Activated CD4-positive, alpha-beta T cell treated with anti-CD3 and anti-CD28 coated beads, Interleukin-2, amount 50 U/mL, for 1 hour (primary cell): ENCODE measurements at places on chromosomes 7 and 10.

DNA sequence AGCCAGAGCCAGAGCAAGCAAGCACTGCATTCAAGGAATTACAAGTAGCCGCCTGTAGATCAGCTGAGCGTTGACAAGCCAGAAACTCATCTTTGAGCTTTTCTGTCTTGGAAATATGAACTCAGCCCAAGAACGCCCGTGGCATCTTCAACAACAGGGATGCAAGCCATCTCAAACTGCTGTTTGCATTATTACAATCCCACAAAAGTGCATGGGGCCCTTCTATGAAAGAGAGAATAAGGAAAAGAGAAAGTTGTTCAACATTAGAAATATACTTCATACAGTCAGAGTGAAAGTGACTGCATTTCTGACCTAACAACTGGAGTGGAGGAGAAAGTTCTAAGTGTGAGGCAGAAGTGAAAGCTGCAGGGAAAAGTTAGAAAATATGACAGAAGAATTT lies 6.5 kb downstream of the SGCE start:
- no peak for DNase-seq

GRCh38 chr10:87695074-87695473 lies 35.4 kb downstream of the PAPSS2 start:
- no peak for DNase-seq

GRCh38 chr7:17722798-17723197 lies 217.5 kb downstream of the SNX13 start:
- no peak for DNase-seq

DNA sequence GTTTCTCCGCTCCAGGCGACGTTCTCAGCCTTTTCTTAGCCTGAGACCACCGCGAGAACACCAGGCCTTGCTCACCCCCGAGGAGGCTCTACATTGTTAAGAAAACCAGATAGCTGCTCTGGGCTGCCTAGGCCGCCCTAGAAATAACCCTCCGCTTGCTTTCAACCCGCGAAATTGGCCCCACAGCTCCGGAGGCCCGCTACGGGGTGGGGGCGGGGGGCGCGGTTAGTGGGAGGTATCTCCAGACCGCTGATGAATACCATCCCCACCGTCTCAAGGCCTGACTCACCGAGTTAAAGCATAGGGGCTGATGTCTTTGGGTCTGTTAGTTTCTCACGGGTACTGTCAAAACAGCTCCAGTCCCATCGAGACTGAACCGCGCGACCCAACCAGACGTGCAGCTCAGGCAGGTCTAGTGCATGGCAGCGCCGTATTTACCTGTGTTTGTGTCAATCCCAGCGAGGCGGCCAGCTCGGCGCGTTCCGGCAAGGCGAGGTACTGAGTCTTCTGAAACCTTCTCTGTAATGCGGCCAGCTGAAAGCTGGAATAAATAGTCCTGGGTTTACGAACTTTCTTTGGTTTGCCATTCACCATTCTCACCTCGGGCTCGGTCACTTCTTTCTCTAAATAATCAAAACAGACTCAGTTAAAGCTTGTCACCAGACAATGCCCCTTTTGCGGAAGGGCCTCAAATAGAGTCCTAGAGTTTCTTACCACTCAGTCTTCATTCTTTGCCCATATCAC lies 2.7 kb downstream of the DLX5 start:
- no peak for DNase-seq

GRCh38 chr7:157523766-157524421 lies 187.1 kb downstream of the DNAJB6 start:
- DNase-seq = no peak

DNA sequence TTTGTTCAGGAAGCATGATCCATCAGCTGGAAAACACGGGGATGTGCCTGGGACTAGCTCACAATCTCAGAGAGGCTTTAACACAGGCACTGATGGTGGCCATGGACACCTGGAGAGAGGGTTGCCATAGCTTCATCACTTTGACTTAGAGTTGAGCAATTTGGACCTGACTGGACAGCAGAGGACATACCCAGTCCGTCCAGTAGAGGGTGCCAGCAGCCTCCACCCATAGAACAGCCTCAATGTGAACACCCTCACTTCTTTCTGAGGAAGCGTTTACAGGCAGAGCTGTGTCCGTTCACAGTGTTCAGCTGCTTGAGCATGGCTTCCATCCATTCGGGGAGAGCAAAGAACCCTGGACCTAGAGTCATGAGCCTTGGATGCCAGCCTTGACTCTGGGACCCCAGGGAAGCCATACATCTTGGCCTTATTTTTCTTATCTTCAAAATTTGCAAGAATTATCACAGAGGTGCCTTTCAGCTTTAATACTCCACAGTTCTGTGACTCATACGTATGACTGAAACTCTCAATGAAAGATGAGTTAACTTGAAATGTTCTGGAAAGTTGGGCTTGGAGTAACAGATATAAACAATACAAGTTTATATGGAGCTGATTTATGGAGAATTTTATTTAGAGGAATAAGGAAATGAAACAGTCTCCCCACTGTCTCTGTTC lies 302.9 kb upstream of the PODXL start:
- DNase-seq = peak; percentile 24

- no peak for DNase-seq
Measured at GRCh38 chr10:91597197-91597881, 35.5 kb downstream of the PPP1R3C start.

DNA sequence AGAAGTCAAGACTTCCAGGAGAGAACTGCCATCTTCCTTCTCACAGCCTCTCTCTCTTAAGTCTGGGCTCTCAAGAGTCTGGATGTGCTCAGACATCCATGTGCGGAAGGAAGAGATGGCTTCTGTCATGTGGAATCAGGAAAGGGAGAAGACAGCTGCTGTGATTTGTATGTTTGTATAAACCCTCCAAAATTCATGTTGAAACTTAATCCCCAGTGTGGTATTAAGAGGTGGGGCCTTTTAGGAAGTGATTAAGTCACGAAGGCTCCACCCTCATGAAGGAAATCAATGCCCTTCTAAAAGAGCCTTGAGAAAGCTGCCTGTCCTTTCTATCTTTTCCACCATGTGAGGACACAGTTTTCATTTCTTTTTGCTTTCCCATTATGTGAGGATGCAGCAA lies 73.9 kb upstream of the PTN start:
- no peak for DNase-seq

DNA sequence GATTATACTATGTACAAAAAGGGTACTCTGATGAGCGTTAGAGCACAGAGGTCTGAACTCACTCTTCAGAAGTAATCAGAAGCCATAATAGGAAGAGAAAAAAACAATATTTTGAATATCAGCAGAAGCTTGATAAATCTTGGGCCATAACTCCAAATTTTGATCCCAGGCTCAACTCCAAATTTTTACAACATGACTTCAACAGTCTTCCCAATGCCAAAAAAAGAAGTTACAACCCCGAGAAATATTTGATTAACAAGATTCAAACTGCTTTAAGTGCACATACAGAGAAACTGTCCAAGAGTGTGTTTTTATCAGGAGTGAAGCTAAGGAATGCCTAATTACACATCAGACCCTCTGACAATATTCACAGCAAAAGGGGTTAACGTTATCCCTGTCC lies 7.5 kb downstream of the MPP7 start:
- DNase-seq = no peak

- DNase-seq = no peak
Measured at GRCh38 chr7:2701424-2701823, 13.4 kb downstream of the AMZ1 start.

DNA sequence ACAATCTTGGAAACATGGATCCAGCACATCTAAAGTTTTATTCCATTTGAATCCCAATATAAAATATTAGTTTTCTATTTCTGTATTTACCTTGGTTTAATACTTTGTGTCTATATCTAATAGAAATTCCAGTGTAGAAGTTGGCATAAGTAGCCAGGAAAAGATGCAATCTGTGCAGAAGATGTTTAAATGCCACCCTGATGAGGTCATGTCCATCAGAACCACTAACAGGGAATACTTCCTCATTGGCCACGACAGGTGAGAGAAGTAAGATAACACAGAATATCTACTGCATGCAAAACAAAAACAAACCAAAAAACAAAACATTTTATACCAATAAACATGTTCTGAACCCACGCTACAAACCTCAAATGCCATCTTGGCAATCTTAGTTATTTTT lies 15.7 kb downstream of the PLEKHS1 start:
- no peak for DNase-seq

DNA sequence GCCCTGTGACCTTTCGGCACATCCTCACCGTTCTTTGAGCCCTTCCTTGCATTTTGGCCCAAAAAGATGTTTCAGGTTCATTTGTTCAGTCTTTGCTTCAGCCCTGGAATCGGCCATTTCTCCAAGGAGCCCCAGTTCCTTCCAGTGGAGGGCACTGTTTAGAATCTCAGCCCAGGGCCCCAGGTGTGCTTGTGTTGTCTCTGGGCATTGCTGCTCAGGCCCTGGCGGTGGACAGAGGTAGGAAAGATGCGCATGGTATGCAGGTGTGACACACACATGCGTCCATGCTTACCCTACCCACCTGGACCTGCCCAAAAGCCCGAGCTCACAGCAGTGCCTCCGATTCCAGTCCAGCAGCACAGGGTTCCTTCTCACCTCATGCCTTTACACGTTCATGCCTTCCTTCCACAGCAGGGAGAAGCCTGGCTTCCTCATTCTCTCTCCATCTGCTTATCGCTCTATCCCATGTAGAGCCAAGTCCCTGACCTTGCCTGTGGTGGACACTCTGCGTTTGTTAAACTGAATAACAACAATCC lies 70.6 kb downstream of the LHPP start:
- DNase-seq = no peak

DNA sequence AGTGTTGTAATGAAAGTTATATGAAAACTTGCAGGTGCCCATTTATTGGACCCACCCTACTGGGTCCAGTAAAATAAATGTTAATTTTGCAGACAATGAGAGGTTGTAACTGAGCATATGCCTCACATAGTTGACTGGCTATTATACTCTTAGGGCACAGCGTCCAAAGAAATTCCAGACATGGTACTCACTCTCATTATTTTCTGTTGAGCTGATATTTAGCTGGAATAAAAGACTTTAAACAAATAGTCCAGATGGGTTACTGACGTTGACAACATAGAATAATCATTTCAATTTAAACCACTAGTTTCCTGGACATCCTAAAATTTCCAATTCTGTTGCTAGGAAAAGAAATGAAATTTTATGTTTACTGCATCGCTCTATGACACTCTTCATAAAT lies 174.5 kb downstream of the ZNF365 start:
- no peak for DNase-seq

GRCh38 chr10:58942724-58943123 lies 233.7 kb upstream of the PHYHIPL start:
- DNase-seq = no peak

DNA sequence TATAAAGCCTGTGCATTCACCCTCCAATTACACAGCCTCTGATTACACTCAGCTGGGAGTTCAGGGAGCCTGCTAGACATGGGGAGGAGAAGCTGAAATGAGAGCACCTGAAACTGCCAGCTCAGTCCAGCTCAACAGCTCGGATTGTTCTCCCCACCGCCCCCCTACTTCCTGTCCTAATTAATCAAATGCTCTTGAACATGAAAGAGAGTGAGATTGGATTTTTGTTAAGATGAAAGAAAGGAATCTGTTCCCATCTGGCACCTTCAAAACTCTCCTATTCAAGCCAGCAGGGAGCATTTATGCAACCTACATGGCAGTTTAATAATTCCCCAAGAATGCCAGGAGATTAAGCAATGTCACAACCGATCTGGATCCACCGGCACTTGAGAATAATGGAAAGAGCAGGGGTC lies 98.0 kb downstream of the NPSR1 start:
- DNase-seq = no peak

DNA sequence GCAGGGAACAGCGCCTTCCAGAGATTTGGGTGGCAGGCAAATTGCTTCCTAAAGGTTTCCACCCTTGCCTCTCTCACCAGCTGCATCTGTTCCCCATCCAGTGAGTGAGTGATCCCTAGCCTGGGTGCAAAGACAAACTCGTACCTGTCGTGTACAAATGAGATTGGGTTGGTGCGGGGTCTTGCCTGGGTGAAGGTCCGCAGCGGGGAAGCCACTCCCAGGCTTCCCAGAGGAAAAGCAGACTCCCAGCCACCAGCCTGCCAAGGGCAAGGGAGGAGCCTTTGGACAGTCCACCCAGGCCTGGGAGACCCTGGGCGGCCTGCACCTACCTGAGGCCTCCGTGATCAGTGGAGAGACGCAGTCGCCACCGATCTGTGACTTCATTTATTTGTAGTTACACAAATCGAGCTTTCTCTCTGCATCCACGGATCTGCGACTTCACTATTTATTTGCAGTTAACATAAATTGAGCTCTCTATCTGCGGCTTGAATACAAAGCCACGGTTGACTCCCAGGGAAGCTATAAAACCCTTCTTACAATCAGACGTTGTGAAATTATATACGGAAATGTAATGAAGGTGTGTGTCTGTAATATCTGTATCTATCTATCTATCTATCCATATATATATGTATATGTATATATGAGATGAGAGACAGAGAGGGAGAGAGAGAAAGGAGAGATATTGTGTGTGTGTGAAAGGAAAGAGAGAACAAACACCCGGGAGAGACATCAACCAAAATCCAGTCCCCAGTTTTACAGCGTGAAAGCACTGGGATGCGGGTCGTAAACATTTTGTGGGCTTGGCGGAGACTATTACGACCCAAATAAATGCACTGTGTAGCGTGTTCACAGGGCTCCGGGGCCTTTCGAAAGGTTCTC lies 3.0 kb upstream of the HOXA7 start:
- no peak for DNase-seq

DNA sequence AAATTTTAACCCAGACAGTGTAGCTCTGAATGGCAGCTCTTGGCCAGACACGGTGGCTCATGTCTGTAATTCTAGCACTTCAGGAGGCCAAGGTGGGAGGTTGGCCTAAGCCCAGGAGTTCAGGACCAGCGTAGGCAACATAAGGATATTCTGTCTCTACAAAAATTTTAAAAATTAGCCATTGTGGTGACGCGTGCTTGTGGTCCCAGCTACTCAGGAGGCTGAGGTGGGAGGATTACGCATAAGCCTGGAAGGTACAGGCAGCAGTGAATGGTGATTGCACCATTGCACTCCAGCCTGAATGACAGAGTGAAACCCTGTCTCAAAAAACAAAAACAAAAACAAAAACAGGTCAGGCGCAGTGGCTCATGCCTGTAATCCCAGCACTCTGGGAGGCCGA lies 50.0 kb downstream of the SUFU start:
- no peak for DNase-seq

GRCh38 chr10:49627644-49628247 lies 13.9 kb downstream of the CHAT start:
- DNase-seq = no peak

DNA sequence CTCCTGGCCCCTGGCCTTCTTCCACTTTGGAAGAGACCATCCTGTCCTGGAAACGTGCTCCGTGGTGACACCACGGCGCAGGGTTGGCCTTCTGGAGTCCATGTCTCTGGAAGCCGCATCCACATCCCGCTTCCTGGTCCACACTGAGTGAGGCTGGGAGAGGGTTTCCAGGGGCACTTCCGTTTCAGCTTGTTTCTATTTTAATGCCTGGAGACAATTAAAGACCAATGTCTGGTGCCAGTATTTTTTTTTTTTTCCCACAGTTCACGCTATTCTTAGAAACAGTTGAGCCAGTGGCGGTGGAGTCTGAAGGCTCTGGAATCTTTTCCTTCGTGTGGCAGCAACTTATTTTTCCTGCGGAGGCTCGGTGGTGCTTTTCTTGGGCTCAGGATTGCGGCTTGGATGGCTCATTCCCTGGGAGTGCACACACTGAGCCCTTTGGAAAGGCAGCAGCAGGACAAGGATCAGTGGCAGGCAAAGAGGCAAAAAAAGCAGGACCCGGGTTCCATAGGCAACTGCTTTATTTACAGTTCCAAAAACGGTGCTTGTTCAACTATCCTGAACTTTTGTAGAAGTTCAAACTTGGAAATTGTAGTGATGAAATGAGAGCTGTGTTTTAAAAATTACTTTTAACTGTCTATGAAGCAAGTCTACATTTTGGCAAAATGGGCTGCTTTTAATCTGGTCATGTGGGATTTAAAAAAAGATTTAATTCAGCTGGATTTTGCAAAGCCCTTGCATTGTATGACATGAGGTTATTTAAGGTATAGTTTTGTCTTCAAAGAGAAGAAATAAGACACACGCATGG lies 202.8 kb downstream of the BAMBI start:
- no peak for DNase-seq
